EL (cell line): ENCODE measurements at places on chromosomes 16 and 17.

DNA sequence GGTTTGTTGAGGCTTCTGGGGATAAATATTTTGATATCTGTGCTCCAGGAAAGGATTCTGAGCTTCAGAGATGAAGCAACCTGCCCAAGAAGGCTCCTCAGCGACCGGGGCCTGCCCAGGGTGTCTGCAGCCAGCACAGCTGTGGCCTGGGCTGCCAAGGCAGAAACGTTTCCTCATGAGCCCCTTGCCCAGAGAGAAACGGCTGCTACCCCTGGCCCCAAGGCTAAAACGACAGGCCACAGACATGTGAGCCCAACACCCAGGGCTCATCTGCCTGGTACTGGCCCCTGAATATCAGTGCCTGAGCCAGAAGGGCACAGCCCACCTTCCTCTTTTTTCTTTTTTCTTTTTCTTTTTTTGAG lies 45.4 kb upstream of the RASD1 start:
- no peak for DNase-seq

DNA sequence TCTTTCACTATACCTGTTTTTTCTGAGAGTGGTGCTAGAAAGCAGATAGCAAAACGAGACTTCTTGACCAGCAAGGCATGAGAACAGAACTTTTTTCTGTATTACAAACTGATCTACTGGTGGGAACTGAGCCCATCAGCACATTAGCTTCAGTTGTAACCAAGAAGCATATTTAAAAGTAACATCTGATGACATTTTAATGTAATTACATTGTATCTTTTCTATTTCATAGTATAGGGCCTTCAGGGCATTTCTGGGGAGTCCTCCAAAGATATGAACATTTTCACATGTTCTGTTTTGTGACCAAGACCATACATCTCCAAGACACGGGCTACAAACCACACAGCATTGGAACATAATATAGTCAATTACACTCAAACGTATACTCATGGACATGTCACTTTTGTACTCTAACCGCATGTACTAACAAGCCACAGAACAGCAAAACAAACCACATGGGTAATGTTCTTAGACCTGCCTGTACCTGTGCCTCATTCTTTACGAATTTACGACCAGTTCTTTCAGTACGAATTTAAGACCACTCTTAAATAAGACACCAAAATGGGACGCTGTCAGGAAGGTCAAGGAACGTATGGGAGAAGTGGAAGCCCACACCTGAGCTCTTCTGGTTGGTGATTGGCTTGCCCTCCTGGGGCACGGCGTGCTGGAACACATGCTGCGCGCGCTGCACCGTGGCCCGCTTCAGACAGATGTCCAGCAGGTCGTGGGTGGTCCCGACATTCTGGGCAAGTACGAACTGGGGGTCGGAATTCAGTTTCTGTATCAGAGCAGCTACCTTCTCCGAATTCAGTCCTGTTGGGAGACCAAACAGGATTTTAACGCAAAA lies 825 bp downstream of the BLMH start:
- peak; percentile 46 for DNase-seq

- DNase-seq, result no peak
Measured at GRCh38 chr17:49523706-49524472, 28.8 kb downstream of the NGFR start.

DNA sequence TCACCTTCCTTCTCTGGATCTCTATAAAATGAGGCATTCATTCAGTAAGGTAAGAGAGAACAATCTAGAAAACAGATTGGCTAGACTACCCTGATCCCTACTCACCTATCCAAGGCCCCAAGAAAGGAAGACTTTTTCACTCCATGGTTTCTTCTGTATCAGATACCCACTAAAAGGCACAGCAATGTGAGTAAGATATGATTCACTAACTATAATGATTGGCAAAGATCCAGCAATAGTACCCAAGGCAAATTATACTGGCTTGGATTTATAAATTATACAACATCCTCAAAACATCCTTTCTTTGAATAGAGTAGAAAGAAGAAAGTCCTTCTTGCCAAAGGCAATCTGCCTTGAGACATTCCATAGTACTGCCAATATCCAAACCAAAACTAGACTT lies 1432.0 kb upstream of the GOT2 start:
- DNase-seq, result peak; percentile 15

DNA sequence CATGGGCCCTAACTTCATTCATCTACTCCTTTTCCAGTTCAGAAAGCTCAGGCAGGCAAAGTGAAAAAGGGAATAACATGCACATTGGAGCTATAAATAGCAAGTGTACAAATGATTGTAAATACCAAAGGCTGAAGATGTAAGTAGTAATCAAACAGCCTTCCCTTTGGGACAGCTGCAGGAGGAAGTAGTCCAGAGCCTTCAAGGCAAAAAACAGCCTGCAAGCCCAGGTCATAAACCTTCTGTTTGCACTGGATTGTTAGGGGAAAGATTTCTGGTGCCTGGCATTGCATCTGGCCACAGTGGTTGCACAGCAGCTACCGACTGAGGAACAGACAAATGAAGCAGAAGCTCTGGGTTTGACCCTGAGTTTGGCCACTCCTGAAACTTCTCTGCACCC lies 98.6 kb upstream of the PMFBP1 start:
- DNase-seq, result no peak
